Fibroblast of skin of scalp (primary cell): ENCODE measurements at places on chromosomes 1 and 21.

GRCh38 chr1:75612976-75613375 is 2.1 kb upstream of the SLC44A5 start:
- DNase-seq: no peak

DNA sequence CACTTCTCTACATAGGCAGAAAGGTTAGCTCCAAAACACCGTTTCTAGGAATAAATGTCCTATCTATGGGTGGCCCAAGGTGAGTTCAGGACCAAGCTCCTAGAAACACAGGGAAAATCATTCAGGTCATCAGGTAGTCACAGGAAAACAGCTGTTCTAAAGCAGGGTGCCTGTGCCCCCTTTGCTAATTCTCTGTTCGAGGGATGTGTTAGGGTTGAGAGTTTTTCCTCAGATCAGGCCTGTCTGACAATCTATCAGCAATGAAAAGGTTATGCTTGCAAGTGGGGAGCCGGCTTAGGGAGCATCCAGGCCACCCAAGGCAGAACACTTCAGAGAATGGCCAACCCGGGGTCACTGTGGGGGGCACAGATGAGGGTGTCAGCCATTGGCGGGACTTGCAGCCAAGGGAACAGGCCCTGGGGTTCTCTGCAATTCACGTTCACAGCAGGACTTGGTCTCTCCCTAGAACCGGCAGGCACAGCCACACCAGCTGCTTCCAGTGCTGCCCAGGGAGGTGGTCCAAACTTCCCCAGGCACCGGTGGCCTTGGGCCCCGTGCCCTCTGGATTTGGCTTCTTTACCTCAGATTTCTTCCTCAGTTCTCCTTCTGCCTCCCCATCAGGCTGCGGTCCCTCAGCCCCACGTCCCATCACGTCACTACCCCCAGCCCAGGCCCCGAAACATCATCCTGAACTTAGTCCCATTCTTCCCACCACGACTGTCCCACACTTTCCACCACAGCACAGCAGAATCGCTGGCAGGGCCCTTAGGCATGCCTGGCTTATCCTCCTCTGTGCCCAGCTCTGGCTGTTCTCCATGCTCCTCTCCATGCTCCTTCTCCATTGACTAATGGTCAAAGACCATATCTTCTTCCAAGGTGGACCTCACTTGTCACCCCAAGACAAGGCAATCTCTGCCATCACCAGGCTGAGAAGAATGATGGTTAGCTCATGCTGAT is 11.0 kb downstream of the CD2 start:
- no peak for DNase-seq

- peak; percentile 97 for DNase-seq
Observed at GRCh38 chr1:22388671-22389450, 62.8 kb upstream of the ZBTB40 start.

GRCh38 chr1:109248797-109249629 is at the start of gene CELSR2:
Gene CELSR2, plus strand, starts transcription at chr1:109249539. Its CDS starts 541 bp downstream, at chr1:109250080.
- peak; percentile 68 for DNase-seq

- DNase-seq: peak; percentile 67
Observed at GRCh38 chr1:87331365-87332241, 2.9 kb downstream of the LMO4 start.

DNA sequence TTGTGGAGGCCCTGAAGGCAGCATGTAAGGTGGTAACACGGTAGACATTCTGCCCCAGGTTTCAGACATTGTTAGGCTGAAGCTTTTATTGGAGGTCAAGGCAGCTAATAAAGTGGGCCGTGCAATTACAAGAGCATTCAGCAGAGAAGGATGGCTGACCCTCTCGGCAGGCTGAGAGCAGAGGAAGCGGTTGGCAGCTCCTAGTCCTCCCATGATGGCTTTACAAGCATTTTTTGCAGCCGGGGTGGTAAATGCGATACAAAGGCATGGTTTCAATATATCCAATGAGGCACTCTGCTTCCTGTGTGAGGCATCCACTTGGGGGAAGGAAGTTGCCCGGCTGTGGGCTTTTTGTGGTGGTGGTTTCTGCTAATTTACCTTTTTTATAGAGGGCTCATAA is 14.6 kb downstream of the KIF26B start:
- DNase-seq: no peak

DNA sequence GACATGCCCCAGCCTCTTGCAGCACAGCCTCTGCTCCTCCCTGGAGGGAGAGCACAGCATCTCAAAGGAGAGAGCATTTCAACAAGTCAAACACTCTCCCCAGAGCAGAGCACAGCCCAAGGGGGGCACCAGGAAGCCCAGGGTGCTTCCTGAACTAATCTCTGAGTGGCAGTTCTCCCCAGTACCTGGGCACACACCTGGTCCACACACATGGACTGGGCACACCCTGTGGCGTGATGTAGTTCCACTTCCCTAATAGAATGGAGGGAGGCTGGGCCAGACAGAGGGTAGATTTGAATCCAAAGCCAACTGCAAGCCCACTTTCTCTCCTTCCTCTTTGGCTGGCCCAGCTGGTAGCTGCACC is 55.5 kb downstream of the CD46 start:
- DNase-seq: no peak

DNA sequence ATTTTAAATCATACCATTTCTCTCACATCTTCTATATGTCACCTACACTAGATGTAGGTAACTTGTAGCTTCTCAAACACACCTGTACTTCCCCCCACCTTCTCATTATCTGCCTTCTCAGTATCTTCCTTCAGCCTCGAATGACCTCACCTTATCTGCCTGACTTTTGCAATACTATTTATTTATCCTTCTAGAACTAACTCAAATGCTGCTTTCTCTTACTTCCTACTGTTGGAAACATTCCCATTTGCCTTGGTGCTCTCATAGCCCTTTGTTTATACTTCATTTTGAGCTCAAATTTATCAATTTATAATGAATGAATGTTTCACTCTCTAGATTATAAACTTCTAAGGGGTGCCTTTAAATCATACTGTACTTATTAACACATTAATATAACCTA is 50.4 kb upstream of the KIAA1614 start:
- DNase-seq: no peak

- peak; percentile 97 for DNase-seq
Observed at GRCh38 chr1:161172776-161173376, 4.4 kb downstream of the B4GALT3 start.

- DNase-seq: no peak
Observed at GRCh38 chr1:201436969-201437368, 15.4 kb upstream of the TNNI1 start.

DNA sequence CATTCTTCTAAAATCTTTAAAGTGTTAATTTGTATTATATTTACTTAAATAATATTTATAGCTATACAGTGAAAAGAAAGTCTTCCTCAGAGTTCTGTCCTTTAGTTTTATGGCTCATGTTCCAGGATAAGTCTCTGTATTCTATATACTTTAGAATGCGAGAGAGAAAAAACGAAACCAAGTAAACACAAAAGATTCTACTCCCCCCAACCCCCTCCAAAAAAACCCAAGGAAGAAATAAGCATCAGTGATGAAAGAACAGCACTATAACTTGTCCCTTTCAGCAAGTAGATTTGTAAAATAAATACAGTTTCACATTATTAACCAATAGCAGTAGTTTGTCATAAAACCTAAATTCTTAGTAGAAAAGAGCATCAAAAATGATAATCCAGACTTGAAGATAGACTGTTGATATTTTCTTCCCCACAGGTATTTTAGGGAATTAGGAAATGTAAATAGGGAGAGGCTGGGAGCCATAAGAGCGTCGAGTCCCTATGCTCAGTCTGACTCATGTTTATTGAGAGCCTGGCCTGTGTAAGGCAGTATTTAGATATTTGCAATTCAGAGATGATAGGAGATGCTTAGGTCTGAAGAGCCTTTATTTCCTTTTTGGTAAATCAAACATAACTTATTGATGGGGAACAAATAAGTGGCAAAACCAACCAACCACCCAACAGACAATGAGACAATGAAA is 35.5 kb downstream of the CDC14A start:
- no peak for DNase-seq

- peak; percentile 86 for DNase-seq
Observed at GRCh38 chr1:169363046-169363730, 4.4 kb downstream of the NME7 start.

DNA sequence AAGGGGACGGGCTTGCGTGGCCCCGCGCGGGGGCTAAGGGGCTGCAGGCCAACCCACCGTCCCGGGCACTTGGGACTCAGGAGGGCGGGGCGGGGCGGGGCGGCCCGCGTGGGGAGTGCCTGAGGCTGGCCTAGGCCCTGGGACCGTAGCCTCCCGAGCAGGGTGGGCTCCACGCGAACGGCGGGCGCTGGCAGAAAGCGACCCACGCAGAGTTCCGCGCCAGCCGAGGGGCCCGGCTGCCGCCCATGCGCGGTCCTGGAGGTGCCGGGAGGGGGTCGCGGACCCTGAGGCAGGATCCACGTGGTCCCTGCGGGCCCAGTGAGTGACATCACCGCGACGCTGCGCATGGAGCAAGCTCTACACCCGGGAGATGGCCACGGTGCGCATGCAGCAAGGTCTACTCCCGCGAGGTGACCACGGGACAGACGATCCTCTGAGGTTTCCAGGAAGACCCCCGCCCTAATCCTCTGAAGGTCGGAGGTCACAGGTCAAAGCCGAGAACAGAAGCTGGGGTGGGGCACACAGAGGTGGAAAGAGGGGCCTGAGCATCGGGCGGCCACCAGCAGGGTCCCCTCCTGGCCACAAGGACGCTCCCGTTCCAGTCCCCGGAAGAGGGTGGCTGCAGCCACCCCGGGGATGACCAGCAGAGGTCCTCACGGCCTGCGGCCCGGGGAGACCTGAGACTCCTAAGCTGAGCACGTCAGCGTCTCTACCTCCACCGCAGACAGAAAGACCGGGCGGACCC is 13.5 kb upstream of the SLC19A1 start:
- DNase-seq: peak; percentile 85
